ENCODE measurements at places on chromosomes 16 and 17. TPM values are rescaled to one million over a fixed set of nuclear protein-coding genes. Genes with fewer than 3 reads are reported as not detected.

The C16orf46 gene
- polyA plus RNA-seq: 0.62 TPM

The LPCAT2 gene
- 6.4 TPM for polyA plus RNA-seq

The ZNF750 gene
- 2.1 TPM for polyA plus RNA-seq

GRCh38 chr17:55398689-55399088 is 22.9 kb downstream of the MMD start:
- H3K27ac ChIP-seq: no peak overlapping the region
- H3K27me3 ChIP-seq: no peaks in the 10 kb centered on the region
- no peak overlapping the region for H3K4me3 ChIP-seq

Measured in hepatocyte (in vitro differentiated cells).